ENCODE measurements at places on chromosomes 5 and 9. TPM values are rescaled to one million over a fixed set of nuclear protein-coding genes. Genes with fewer than 3 reads are reported as not detected.

DNA sequence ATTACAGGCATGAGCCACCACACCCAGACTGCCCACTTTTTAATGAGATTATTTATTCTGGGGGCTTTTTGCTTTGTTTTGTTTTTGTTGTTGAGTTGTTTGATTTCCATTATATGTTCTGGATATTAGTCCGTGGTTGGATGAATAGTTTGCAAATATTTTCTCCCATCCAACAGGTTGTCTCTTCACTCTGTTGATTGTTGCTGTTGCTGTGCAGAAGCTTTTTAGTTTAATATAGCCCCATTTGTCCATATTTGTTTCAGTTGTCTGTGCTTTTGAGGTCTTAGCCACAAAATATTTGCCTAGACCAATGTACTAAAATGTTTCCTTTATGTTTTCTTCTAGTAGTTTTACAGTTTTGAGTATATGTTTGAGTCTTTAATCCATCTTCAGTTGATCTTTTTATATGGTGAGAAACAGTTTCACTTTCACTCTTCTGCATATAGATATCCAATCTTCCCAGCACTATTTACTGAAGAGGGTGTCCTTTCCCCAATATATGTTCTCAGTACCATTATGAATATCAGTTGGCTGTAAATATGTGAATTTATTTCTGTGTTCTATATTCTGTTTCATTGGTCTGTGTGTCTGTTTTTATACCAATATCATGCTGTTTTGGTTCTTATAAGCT is 30.2 kb upstream of the TBCA start:
- DNase-seq, result no peak
- no peak overlapping the region for H3K4me3 ChIP-seq
- no peaks in the 10 kb centered on the region for H3K36me3 ChIP-seq
- no peaks in the 10 kb centered on the region for H3K4me1 ChIP-seq
- H3K27ac ChIP-seq, result no peak overlapping the region

DNA sequence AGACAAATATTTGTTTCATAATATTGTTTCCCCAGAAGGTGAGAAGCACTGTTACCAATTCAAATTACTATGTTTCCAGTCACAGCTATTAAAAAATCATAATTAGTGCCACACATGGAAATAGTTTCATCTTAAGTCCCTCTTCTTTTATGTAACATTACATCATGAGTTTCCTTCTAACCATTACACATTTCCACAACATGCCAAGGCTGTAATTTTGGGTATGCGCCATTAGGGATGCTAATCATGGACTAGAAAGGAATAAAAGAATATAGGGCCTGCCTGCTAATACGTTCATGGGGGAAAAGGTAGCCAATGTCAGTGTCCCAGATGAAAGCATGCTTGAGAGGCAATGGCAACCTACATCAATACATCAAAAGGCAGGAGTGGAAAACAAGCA is 142.5 kb upstream of the LPAR1 start:
- no peaks in the 10 kb centered on the region for H3K4me1 ChIP-seq
- H3K27me3 ChIP-seq, result peaks cover 3% of the 10 kb centered on the region
- no peak overlapping the region for H3K4me3 ChIP-seq

DNA sequence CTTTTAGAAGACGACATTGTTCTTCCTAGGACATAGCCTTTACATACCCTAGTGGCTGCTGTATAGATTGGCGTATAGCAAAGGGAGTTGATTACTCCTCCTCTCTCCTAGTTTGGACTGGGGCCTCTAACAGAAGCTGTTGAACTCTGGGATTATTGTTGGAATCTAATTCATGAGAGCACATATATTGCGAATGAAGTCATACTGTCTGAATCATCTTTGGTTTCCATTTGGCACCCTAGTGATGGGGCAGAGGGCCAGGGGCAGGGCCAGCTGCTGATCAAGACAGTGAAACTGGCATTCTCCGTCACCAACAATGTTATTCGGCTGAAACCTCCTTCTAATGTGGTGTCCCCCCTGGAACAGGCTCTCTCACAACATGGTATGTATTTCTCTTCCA is 40.3 kb downstream of the NUP188 start:
- peaks cover 14% of the 10 kb centered on the region for H3K4me1 ChIP-seq
- DNase-seq, result peak; percentile 86
- H3K27ac ChIP-seq, result peak overlapping the region; percentile 71
- H3K27me3 ChIP-seq, result no peaks in the 10 kb centered on the region
- H3K4me3 ChIP-seq, result peak overlapping the region; percentile 13
- peaks cover 15% of the 10 kb centered on the region for H3K36me3 ChIP-seq

- peaks cover 35% of the 10 kb centered on the region for H3K27me3 ChIP-seq
- DNase-seq, result no peak
- no peaks in the 10 kb centered on the region for H3K36me3 ChIP-seq
- H3K4me3 ChIP-seq, result peak overlapping the region; percentile 63
- H3K27ac ChIP-seq, result no peak overlapping the region
Measured at GRCh38 chr5:76819851-76820525, 1.2 kb downstream of the F2RL1 start.

- H3K27me3 ChIP-seq, result no peaks in the 10 kb centered on the region
- peaks cover under 1% of the 10 kb centered on the region for H3K4me1 ChIP-seq
- H3K36me3 ChIP-seq, result peaks cover 28% of the 10 kb centered on the region
- H3K4me3 ChIP-seq, result no peak overlapping the region
- H3K27ac ChIP-seq, result no peak overlapping the region
Measured at GRCh38 chr9:98220911-98221310, 28.5 kb upstream of the CORO2A start.

DNA sequence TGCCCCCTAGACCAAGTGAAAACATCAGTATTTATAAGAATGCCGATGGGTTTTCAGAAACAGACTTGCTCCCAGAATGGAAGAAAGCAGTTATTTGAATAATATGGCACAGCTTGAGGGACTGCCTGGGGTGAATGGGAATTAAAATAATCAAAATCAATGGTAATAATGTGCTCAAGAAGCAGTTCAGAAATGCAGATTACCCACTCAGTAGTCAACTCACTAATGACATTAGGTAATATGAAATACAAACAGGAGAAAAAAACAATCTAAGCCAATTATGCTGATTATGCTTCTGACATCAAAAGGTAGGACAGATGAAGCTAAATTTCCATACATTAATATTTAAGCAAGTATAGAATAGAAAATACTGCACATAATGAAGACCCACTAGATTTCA is 179.3 kb downstream of the ENC1 start:
- DNase-seq, result no peak
- H3K4me3 ChIP-seq, result no peak overlapping the region
- H3K27me3 ChIP-seq, result no peaks in the 10 kb centered on the region
- no peak overlapping the region for H3K27ac ChIP-seq

DNA sequence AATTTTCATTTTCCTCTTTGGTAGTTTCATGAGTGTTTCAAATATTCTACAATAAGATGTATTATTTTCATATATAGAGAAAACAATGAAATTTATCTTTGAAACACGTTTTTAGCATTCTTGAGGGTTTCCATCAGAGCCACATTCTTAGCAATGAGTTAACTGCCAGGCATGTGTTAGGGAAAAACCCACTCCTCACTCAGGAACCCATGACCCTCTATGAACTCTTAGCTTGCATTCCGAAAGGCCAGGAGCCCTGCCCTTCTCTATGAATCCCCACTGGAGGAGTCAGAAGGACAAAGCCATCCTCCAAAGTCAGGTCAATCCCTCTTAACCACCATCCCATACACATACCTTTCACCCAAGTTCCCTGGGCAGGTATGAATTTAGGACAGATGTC is 57.5 kb downstream of the ADAMTS12 start:
- H3K36me3 ChIP-seq, result no peaks in the 10 kb centered on the region
- DNase-seq, result no peak
- H3K27ac ChIP-seq, result no peak overlapping the region
- no peak overlapping the region for H3K4me3 ChIP-seq

DNA sequence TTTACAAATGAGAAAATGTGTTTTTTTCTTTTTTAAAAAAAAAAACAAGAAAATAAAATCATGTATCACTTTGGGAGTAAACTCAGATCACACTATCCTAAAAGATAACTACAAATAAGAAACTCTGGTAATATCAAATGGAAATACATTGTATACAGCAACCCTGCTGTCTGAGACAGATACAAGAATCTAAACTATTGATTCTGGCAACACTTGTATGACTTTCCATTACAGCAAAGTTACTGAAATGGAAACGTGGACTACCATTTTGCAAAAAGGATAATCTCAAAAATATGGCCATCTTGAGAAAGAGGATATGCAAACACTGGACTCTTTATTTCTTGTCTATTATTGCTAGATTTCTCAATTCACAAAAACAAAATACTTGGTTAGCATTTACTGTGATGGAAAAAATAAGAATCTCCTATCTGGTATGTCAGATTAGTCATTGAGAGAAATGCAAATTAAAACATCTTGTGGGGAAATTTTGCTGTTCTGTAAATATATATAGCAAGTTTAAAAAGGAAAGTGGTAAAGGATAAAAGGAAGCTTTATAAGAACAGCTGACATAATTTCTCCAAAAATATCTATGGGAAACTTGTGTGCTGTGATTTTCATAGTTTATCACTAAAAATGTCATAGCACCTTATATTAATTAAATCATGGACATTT is 112.9 kb upstream of the FER start:
- no peak overlapping the region for H3K4me3 ChIP-seq
- H3K4me1 ChIP-seq, result no peaks in the 10 kb centered on the region
- no peaks in the 10 kb centered on the region for H3K36me3 ChIP-seq
- no peak overlapping the region for H3K27ac ChIP-seq

DNA sequence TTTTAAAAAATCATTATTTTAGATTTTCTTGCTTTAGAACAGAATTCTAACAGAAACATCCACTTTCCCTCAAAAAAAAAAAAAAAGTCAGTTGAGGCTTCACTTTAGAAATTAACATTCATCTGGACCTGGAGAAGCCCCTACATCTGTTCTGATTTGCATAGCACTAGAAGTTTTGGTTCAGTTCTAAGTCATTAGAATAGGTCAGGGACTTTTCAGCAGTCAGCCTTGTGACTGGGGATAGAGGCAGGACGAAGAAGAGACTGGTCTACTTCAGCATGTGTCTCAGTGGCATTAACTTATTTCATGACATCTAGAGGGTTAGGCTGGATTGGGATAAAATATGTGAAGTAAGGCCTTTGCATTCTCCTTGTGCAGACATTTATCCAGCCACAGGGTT is 215.8 kb upstream of the DAB2 start:
- H3K36me3 ChIP-seq, result no peaks in the 10 kb centered on the region
- no peak overlapping the region for H3K27ac ChIP-seq
- H3K27me3 ChIP-seq, result no peaks in the 10 kb centered on the region
- no peak overlapping the region for H3K4me3 ChIP-seq
- no peaks in the 10 kb centered on the region for H3K4me1 ChIP-seq
- no peak for DNase-seq

- no peak for DNase-seq
- H3K4me3 ChIP-seq, result no peak overlapping the region
- no peaks in the 10 kb centered on the region for H3K36me3 ChIP-seq
- H3K4me1 ChIP-seq, result no peaks in the 10 kb centered on the region
Measured at GRCh38 chr9:71025201-71025600, 96.2 kb downstream of the TRPM3 start.

DNA sequence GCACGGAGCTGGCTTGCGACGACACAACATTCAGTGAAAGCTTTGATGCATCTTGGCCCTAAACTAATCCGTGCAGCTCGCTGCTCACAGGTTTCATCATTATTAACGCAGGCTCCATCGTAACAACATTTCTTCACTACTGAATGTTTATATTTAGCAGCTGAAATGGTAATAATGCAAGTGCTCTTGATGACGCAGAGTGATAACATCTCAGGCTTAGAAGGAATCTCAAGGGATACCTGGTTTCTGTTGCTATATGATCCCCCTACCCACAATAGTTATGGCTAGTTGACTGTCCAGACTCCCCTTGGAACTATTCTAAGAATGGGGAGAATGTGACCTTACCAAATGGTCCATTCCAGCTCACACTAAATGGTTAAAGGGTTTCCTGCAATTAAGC is 36.2 kb downstream of the C5 start:
- H3K27me3 ChIP-seq, result no peaks in the 10 kb centered on the region
- DNase-seq, result no peak
- no peaks in the 10 kb centered on the region for H3K4me1 ChIP-seq
- no peak overlapping the region for H3K27ac ChIP-seq
- H3K4me3 ChIP-seq, result no peak overlapping the region

GRCh38 chr9:33446946-33447798 is at the start of gene AQP3:
Gene AQP3, minus strand, starts transcription at chr9:33447593. Its CDS starts 63 bp downstream, at chr9:33447530.
- DNase-seq, result peak; percentile 81
- H3K27me3 ChIP-seq, result no peaks in the 10 kb centered on the region
- peak within 1 kb of the TSS; percentile 58 for H3K27ac ChIP-seq
- peaks cover 14% of the 10 kb centered on the region for H3K4me1 ChIP-seq
- H3K4me3 ChIP-seq, result peak within 1 kb of the TSS; percentile 67

- peaks cover 7% of the 10 kb centered on the region for H3K27me3 ChIP-seq
- DNase-seq, result no peak
- no peak overlapping the region for H3K4me3 ChIP-seq
- no peak overlapping the region for H3K27ac ChIP-seq
Measured at GRCh38 chr5:10536931-10537579, 26.8 kb upstream of the ANKRD33B start.

- H3K4me3 ChIP-seq, result no peak overlapping the region
- H3K4me1 ChIP-seq, result no peaks in the 10 kb centered on the region
- H3K27ac ChIP-seq, result no peak overlapping the region
- no peaks in the 10 kb centered on the region for H3K36me3 ChIP-seq
- no peaks in the 10 kb centered on the region for H3K27me3 ChIP-seq
Measured at GRCh38 chr5:137665678-137666460, 70.0 kb downstream of the KLHL3 start.

- H3K27me3 ChIP-seq, result no peaks in the 10 kb centered on the region
- no peaks in the 10 kb centered on the region for H3K36me3 ChIP-seq
- no peak overlapping the region for H3K4me3 ChIP-seq
- no peak for DNase-seq
- H3K4me1 ChIP-seq, result no peaks in the 10 kb centered on the region
Measured at GRCh38 chr5:162209005-162209605, 141.5 kb downstream of the GABRG2 start.

DNA sequence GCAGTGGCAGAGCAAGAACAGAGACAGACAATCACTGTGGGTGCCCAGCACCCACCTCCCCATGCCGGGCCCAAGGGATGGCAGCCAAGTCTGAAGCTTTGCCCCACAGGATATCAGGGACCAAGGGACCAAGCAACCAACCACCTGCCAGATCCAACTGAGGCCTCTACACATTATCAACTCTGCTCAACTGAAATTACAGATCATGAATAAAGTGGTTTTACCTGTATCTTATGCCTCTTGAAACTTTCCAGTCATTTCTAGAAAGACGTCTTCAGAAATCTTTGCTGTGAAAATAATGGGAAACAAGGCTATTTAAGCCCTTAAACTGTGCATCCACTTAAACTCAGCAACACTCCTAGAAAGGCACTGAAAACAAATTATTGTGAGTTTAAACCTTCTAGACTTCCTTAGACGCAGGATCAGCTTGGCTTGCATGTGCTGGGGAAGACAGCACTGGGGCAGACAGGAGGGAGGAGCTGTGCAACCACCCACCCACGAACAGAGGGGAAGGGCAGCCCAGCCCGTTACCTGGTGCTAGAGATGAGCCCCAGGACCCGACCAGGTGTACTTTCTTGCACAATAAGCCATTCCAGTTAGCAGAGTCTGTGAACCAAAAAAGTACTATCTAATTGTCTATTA is 80.0 kb downstream of the SEMA4D start:
- DNase-seq, result no peak
- no peak overlapping the region for H3K27ac ChIP-seq
- no peaks in the 10 kb centered on the region for H3K36me3 ChIP-seq
- H3K4me1 ChIP-seq, result peaks cover 35% of the 10 kb centered on the region
- H3K27me3 ChIP-seq, result no peaks in the 10 kb centered on the region

Gene NTNG2
- 0.52 TPM for total RNA-seq

Gene NOTCH1
- total RNA-seq, result 12.7 TPM

Gene GBGT1
- total RNA-seq, result 4.4 TPM

Gene DND1
- 0.62 TPM for total RNA-seq

Gene FBP2
- total RNA-seq, result 53.2 TPM

Gene PCDHA4
- 0.08 TPM for total RNA-seq
